ENCODE measurements at places on chromosomes 11 and 22.

- no peak for DNase-seq
Observed at GRCh38 chr22:20944042-20944441, 23.0 kb upstream of the AIFM3 start.

DNA sequence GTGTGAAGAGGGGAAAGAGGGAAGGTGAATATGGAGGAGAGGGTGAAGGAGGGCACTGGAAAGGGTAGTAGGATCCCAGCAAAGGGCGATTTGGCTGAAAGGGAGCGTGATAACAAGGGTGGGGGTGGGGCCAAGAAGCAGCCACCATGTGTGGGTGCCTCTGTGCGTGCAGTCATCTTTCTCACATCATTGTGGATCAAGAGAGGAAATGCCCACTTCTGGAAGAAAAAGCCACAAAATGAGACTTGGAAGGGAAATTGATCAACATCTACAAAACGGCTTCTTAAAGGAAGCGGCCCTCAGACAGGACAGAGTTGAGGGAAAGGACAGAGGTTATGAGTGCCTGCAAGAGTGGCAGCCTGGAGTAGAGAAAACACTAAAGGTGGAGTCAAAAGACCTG, 1.2 kb upstream of the CXCR5 start:
- DNase-seq = no peak

DNA sequence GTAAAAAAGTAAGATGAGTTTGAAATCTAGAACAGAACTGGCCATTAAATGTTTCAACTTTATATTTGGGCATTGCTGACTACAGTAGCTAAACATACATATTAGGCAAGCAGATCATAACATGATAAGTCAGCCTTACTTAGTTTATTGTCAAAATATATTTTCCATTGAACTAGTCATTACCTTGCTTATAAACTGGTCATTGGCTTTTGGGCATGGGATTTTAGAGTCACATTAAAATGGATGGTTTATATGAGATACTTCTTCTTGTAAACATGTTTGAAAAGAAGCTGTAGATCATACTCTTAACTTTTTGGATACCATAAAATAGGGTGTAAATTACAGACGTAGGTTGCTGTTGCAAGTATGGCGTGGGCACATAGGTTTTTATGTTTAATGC, 2.7 kb downstream of the HIPK3 start:
- DNase-seq = peak; percentile 32

GRCh38 chr22:50260801-50261614, 475 bp downstream of the MAPK12 start:
- peak; percentile 39 for DNase-seq

DNA sequence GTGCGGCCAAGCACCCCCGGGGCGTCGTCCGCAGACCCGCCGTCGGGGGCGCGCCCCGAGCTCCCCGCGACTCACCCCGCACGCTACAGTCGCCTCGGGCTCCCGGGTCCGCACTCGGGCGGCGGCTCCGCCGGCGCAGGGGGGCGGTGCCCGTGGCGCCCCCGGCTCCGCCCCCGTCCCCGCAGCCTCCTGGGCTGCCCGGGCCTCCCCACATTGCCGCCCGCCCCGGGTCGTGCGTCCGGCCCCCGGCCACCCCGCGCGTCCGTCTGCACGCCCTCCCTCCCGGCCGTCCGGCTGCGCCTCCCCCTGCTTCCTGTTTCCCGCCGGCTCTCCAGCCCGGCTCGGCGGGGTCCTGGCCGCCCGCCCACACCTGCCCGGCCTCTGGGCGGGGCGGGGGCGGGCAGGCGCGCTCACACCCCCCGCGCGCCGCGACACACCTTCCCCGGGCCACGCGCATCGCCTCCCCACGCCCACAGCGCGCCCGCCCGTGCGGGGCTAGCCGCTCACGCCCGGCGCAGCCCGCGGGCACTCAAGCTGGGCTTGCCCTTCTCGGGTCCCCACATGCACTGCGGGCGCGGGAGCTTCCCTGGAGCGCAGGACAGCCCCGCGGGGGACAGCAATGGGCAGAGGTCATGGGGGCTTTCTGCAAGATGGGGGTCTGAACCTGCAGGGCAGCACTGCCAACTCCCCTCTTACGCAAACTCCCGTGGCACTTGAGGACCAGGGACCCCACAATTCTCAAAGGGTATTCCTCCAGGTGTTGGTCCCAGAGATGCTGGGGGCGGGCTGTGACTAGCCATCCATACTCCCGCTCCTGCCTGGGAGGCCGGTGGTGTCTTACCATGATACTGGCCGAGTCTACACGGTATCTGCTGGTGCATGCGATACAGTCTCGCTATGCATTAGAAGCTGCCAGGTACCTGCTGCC, at the start of gene CARD10:
CARD10 (minus strand) TSS at position 148 of the 928 bp plus-strand sequence. CDS start 215 bp downstream, outside the sequence.
- no peak for DNase-seq

GRCh38 chr22:32804531-32805360, 3.2 kb downstream of the TIMP3 start:
- peak; percentile 13 for DNase-seq

DNA sequence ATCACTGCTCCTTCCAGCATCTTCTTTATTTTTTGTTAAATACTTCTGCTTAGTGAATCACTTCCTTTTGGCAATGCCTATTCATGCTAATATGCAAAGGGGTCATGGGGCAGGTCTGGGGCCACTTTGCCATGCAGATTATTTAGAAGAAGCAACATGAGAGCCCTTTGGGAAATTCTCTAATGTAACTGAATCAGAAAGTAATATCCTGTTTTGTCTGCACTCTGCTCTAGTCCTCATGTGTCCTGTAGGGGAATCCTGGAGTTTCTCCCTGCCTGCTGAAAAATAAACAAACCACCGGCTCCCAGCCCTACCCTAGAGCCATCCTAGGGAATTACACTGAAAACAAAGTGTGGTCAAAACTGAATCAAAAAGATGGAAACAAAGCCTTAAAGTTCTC, 176.5 kb upstream of the POU2AF2 start:
- DNase-seq = no peak

GRCh38 chr11:18791207-18791968, at the start of gene PTPN5:
PTPN5 (minus strand) TSS chr11:18791798; CDS start chr11:18771958, 19,840 bp downstream.
- no peak for DNase-seq

- no peak for DNase-seq
Observed at GRCh38 chr22:30336752-30337460, 10.2 kb upstream of the TBC1D10A start.

- DNase-seq = no peak
Observed at GRCh38 chr11:4643076-4643475, 706 bp upstream of the OR51E1 start.

DNA sequence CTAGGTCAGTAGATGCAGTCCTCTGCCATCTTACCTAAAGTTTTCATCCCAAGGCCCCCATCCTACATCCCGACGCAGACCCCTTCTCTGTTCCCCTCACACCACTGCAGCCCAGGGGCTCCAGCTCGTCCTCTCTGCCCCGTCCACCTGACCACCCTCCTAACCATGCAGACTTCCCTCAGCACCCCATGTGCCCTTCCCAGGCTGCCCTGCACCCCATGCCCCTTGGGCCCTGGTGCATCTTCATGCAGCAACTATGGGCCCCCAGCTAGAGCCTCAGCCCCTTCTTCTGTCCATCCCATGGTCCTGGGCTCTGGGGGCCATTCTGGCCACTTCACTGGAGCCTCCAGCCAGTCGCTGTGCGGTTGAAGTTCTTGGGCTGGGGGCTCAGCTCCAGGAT, 2.9 kb downstream of the PRR33 start:
- DNase-seq = no peak

- no peak for DNase-seq
Observed at GRCh38 chr11:20604864-20605601, 5.6 kb downstream of the SLC6A5 start.

DNA sequence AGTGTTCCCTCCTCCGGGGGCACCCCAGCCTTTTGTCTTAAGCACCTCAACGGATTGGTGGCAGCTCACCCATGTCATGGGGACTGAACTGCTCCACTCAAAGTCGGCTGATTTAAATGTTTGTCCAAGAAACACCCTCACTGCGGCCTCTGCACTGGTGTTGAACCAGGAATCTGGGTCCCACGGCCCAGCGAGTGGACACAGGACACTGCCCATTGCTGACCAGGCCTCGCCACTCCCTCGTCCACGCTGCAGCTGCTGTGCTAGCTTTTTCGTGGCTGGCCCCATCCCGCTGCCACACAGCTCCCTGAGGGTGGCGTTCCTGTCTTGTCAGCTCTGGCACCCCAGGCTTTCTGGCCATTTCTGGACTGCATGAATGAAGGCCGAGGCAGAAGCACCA, 646.2 kb downstream of the BRD1 start:
- DNase-seq = no peak

- no peak for DNase-seq
Observed at GRCh38 chr11:11288972-11289616, 64.0 kb downstream of the CSNK2A3 start.

- DNase-seq = no peak
Observed at GRCh38 chr11:6565988-6566703, 37.3 kb downstream of the RRP8 start.

- no peak for DNase-seq
Observed at GRCh38 chr11:134802116-134802515, 390.1 kb upstream of the B3GAT1 start.

Data from erythroblast (primary cell).